ENCODE measurements at places on chromosomes 6 and 20. TPM values are rescaled to one million over a fixed set of nuclear protein-coding genes. Genes with fewer than 3 reads are reported as not detected.

The TRIM10 gene
- not detected for total RNA-seq

DNA sequence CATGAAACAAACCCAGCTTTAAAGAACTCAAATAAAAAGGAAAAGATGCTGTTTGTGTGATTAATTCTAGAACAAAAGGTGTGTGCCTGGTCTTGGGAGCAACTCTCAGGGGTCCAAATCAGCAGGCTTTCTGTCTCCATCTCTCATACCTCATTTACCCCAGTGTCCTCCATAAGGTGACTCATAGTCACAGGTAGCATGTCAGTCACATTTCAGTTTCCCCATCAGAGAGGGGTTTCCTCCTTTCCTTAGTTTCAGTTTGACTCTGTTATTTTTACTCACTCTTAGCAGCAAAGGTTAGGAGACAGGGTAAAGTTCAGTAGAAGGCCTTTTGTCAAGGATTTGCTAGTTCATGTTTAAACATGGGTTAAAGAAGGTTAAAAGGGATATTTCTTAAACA lies 46.2 kb downstream of the OGFRL1 start:
- H3K4me1 ChIP-seq: peaks cover 29% of the 10 kb centered on the region
- no peaks in the 10 kb centered on the region for H3K27me3 ChIP-seq
- H3K4me3 ChIP-seq: no peak overlapping the region
- DNase-seq: no peak
- no peaks in the 10 kb centered on the region for H3K36me3 ChIP-seq

The MAFB gene
- 29.8 TPM for total RNA-seq

The FERMT1 gene
- total RNA-seq: 7.2 TPM

GRCh38 chr6:26214803-26215584 lies 127.8 kb downstream of the HFE start:
- H3K4me1 ChIP-seq: peaks cover 28% of the 10 kb centered on the region
- peak overlapping the region; percentile 34 for H3K4me3 ChIP-seq
- H3K27ac ChIP-seq: peak overlapping the region; percentile 96
- no peaks in the 10 kb centered on the region for H3K27me3 ChIP-seq
- peak; percentile 44 for DNase-seq

- no peak overlapping the region for H3K4me3 ChIP-seq
- H3K27me3 ChIP-seq: peaks cover 13% of the 10 kb centered on the region
- no peaks in the 10 kb centered on the region for H3K4me1 ChIP-seq
- no peak overlapping the region for H3K27ac ChIP-seq
Measured at GRCh38 chr6:5855787-5856470, 150.8 kb downstream of the NRN1 start.

- H3K4me3 ChIP-seq: no peak overlapping the region
- no peaks in the 10 kb centered on the region for H3K36me3 ChIP-seq
- no peaks in the 10 kb centered on the region for H3K27me3 ChIP-seq
- no peak overlapping the region for H3K27ac ChIP-seq
Measured at GRCh38 chr20:51917886-51918535, 115.7 kb upstream of the SALL4 start.

DNA sequence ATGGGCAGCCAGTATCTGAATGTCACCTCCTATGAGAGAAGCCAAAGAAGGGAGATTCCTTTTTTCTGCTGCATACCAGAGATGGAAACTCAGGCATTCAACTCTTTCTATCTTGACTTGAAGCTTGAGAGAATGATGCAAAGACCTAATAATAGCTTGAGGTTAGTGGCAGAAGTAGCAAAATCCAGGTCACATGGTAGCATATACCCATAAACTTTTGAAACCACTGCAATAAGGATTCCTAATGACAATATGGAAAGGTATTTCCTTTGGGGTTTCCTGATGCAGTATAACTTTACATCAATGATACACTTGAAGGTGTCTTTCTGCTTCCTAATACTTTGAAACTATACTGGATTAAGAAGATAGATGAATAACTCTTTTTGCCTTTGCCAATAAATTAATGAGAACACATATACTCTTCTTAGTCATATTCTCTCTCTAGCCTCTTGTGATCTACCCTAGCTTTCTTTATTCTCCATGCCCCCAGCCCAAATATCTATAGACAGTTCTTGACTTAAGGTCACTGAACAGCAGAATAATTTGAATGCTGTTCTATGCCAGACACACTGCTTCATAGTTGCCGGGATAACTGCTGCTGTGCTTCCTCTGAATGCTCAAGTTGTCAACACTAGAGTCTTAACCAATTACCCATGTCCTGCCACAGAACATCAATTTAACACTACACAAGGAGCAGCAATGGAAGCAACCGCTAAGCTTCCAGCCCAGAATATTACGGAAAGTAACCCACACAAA lies 155.5 kb upstream of the SIM1 start:
- no peak overlapping the region for H3K4me3 ChIP-seq
- no peaks in the 10 kb centered on the region for H3K36me3 ChIP-seq
- no peaks in the 10 kb centered on the region for H3K4me1 ChIP-seq
- no peak overlapping the region for H3K27ac ChIP-seq
- DNase-seq: no peak

The PTPN1 gene
- 98.6 TPM for total RNA-seq

- DNase-seq: no peak
- no peaks in the 10 kb centered on the region for H3K27me3 ChIP-seq
- peaks cover 6% of the 10 kb centered on the region for H3K4me1 ChIP-seq
- no peak overlapping the region for H3K27ac ChIP-seq
- no peak overlapping the region for H3K4me3 ChIP-seq
- no peaks in the 10 kb centered on the region for H3K36me3 ChIP-seq
Measured at GRCh38 chr6:147099974-147100373, 104.2 kb upstream of the STXBP5 start.

GRCh38 chr6:47352194-47352920 lies 42.7 kb upstream of the TNFRSF21 start:
- no peak overlapping the region for H3K27ac ChIP-seq
- peaks cover 6% of the 10 kb centered on the region for H3K4me1 ChIP-seq
- H3K27me3 ChIP-seq: no peaks in the 10 kb centered on the region
- H3K36me3 ChIP-seq: no peaks in the 10 kb centered on the region

The HLA-DQA2 gene
- 0.37 TPM for total RNA-seq

GRCh38 chr6:3405182-3405518 lies 51.7 kb downstream of the SLC22A23 start:
- H3K27ac ChIP-seq: peak overlapping the region; percentile 28
- no peaks in the 10 kb centered on the region for H3K36me3 ChIP-seq

DNA sequence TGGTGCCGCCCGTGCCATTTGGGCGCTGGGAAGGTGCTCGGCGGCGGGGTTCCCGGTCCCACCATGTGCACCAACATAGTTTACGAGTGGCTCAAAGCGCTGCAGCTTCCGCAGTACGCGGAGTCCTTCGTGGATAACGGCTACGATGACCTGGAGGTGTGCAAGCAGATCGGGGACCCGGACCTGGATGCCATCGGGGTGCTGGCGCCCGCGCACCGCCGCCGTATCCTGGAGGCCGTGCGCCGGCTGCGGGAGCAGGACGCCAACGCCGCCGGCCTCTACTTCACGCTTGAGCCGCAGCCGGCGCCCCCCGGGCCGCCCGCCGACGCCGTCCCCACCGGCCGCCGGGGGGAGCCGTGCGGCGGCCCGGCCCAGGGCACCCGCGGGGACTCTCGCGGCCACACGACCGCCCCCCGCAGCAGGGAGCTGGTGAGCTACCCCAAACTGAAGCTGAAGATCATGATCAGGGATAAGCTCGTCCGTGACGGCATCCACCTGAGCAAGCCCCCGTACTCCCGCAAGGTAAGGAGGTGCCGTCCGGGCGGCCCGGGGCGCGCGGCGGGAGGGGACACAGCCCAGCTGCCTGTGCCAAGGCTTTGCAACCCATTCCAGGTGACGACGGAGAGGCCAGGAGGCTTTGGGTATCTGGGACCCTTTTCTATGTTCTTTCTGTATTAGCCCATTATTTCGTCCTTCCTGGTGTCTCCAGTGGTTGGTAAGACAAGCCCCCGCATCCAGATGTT lies 547 bp downstream of the SAMD5 start:
- no peaks in the 10 kb centered on the region for H3K36me3 ChIP-seq
- H3K27me3 ChIP-seq: peaks cover 78% of the 10 kb centered on the region
- DNase-seq: no peak
- peak overlapping the region; percentile 65 for H3K27ac ChIP-seq
- peak overlapping the region; percentile 53 for H3K4me3 ChIP-seq
- peaks cover 24% of the 10 kb centered on the region for H3K4me1 ChIP-seq

The SCUBE3 gene
- total RNA-seq: 2.2 TPM

The TCF15 gene
- total RNA-seq: 0.18 TPM

DNA sequence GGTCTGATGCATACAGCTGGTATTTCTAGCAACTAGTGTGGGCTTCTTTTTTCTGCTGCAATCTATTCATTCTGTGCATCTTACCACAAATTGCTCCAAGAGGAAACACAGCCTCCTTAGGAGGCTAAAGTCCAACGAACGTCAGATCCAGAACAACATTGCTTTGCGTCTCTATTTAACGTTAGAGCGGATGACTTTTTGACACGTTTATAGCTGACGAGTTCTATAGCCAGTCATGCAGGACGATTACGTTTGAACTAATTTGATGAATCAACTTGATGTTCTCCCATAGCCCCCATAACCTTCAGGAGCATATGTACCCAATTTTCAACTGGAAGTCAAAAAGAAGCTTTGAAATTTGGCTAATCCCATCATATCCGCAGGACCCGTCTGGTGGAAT lies 59.9 kb downstream of the TSHZ2 start:
- no peak for DNase-seq
- H3K4me1 ChIP-seq: no peaks in the 10 kb centered on the region
- H3K27ac ChIP-seq: no peak overlapping the region
- H3K4me3 ChIP-seq: no peak overlapping the region

All from left lung (tissue), 14 donors.